Right atrium auricular region (tissue), 2 donors: ENCODE measurements at places on chromosomes 7 and 10. TPM values are rescaled to one million over a fixed set of nuclear protein-coding genes. Genes with fewer than 3 reads are reported as not detected.
A peak's percentile ranks its signal among the peaks of the same experiment; 100 is the strongest.

BAIAP2L1 gene
- total RNA-seq: 1.1 TPM

MCM7 gene
- 8.3 TPM for total RNA-seq

FAM131B gene
- total RNA-seq: 0.48 TPM

HECW1 gene
- 0.04 TPM for total RNA-seq

HMX2 gene
- total RNA-seq: not detected

TCF7L2 gene
- total RNA-seq: 11.3 TPM

GRCh38 chr7:119382726-119383125 lies 890.2 kb upstream of the KCND2 start:
- H3K27me3 ChIP-seq: no peaks in the 10 kb centered on the region
- no peaks in the 10 kb centered on the region for H3K36me3 ChIP-seq
- H3K4me1 ChIP-seq: no peaks in the 10 kb centered on the region
- no peak for DNase-seq

DNA sequence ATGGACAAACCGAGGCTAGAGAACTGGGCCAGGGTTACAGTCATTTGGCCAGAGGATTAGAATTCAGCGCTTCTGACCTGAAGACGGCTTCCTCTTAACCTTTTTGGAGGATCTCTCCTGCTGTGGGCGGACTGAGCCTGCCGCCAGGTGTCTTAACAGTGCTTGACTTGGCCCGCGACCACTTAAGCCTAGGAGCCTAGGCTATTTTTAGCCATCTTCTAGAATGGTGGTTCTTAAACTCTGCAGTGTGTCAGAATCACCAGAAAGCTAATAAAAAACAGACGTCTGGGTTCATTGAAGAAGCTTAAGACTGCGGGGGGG lies 722 bp downstream of the MDH2 start:
- peaks cover 6% of the 10 kb centered on the region for H3K36me3 ChIP-seq
- no peaks in the 10 kb centered on the region for H3K4me1 ChIP-seq
- peak overlapping the region; percentile 100 for H3K4me3 ChIP-seq
- H3K27me3 ChIP-seq: no peaks in the 10 kb centered on the region
- DNase-seq: no peak

- H3K36me3 ChIP-seq: no peaks in the 10 kb centered on the region
- H3K4me3 ChIP-seq: peak overlapping the region; percentile 55
- no peaks in the 10 kb centered on the region for H3K27me3 ChIP-seq
Measured at GRCh38 chr10:92590623-92591549, 2.0 kb upstream of the KIF11 start.

- no peaks in the 10 kb centered on the region for H3K27me3 ChIP-seq
- no peaks in the 10 kb centered on the region for H3K36me3 ChIP-seq
- no peaks in the 10 kb centered on the region for H3K4me1 ChIP-seq
- no peak for DNase-seq
- H3K4me3 ChIP-seq: no peak overlapping the region
- H3K27ac ChIP-seq: no peak overlapping the region
Measured at GRCh38 chr10:43693602-43694001, 44.9 kb upstream of the ZNF32 start.

- no peaks in the 10 kb centered on the region for H3K27me3 ChIP-seq
- peaks cover 69% of the 10 kb centered on the region for H3K36me3 ChIP-seq
- no peak for DNase-seq
- peaks cover 29% of the 10 kb centered on the region for H3K4me1 ChIP-seq
Measured at GRCh38 chr10:818010-818409, 113.5 kb downstream of the LARP4B start.

- H3K4me1 ChIP-seq: no peaks in the 10 kb centered on the region
- no peaks in the 10 kb centered on the region for H3K36me3 ChIP-seq
- DNase-seq: no peak
- no peak overlapping the region for H3K4me3 ChIP-seq
- H3K27ac ChIP-seq: no peak overlapping the region
Measured at GRCh38 chr7:142500366-142500765, 242.5 kb upstream of the PRSS58 start.

DNA sequence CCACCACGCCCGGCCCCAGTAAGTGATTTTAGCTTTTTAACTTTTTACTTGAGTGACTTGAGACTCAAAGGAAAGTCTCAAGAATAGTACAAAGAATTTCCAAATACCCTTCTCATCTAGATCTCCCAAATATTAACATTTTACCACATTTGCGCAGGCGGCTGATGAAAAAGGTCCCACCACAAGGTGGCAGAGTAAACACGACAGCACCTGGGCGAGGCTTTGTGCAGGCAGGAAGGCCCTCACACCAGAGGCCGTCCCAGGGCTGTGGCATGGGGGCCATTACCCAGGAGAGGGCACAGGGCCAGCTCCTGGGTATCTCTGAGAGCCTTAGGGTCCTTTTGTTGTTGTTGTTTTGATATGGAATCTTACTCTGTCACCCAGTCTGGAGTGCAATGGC lies 50.0 kb upstream of the WIPI2 start:
- no peaks in the 10 kb centered on the region for H3K27me3 ChIP-seq
- no peak for DNase-seq
- H3K36me3 ChIP-seq: no peaks in the 10 kb centered on the region
- H3K27ac ChIP-seq: no peak overlapping the region
- no peaks in the 10 kb centered on the region for H3K4me1 ChIP-seq

DNA sequence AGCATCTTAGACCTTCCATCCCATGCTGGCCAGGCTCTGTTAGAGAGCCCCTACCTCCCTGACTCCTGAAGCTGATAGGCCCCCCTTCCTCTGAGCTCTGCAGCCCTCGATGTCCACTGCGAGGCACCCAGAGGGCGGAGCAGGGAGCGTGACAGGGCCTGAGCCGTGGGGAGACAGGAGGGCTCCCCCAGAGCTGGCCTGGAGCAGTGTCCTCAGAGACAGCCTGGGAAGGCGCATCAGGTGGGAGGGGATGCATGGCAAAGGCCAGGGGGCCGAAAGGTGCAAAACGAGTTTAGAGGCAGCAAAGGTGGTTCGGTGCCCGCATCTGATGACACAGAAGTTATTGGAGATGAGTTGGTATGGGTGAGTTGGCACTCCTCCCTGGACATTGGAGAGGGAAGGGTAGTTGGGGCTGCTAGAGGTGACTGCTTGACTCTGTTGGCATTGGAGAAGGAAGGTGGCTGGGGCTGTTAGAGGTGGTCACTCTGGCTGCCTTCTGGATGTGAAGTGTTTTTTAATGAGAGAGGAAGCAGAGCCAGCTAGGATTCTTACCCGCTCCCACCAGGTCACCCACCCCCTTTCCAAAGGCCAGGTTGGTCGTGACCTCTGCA lies 53.1 kb downstream of the PRF1 start:
- no peak overlapping the region for H3K4me3 ChIP-seq
- no peaks in the 10 kb centered on the region for H3K36me3 ChIP-seq
- no peak overlapping the region for H3K27ac ChIP-seq
- no peak for DNase-seq
- H3K27me3 ChIP-seq: no peaks in the 10 kb centered on the region
- no peaks in the 10 kb centered on the region for H3K4me1 ChIP-seq

GRCh38 chr7:28358423-28358868 lies 53.9 kb upstream of the CREB5 start:
- no peaks in the 10 kb centered on the region for H3K4me1 ChIP-seq
- H3K4me3 ChIP-seq: no peak overlapping the region
- no peak overlapping the region for H3K27ac ChIP-seq
- H3K36me3 ChIP-seq: no peaks in the 10 kb centered on the region

DNA sequence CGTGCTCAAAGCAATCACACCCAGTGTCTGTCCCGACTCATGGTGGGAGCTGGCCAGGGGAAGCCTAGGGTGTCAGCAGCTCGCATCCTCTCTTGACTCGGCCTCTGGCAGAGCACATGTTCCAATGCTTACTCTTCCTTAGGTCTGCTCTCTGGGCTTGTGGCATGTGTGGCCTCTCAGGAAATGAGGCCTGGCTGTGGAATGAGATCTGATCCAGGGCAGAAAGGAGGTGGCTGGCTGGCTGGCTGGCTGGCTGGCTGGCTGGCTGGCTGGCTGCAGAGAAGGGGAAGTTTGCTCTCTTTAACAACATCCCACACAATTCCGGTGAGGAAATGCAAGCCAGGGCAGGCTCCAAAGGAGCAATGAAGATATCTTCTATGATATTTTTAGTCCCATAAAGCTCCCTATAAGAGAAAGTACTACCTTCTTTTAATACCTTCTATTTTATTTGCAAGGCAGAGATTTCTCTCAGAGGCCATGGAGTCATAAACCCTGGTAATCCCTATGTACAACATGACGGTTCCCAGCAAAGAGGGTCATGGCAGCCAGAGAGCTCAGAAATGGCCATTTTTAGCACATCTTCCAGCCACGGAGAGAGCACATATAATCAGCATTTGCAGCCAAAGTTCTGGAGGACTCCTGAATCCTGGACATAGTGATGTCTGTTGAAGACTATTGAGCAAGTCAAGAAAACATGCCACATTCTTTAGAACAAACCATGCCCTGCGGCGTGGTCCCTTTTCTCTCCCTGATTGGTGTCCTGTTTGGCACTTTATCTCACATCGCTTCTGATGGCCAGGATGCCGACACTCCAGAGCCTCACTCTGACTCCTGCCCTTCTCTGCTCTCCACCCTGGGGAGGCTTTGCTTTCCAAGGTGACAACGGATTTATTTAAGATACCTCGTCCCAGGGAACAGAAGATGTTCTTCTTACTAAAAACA lies 153.7 kb downstream of the FANK1 start:
- no peak for DNase-seq
- no peaks in the 10 kb centered on the region for H3K4me1 ChIP-seq
- H3K4me3 ChIP-seq: no peak overlapping the region
- no peak overlapping the region for H3K27ac ChIP-seq
- no peaks in the 10 kb centered on the region for H3K36me3 ChIP-seq

DNA sequence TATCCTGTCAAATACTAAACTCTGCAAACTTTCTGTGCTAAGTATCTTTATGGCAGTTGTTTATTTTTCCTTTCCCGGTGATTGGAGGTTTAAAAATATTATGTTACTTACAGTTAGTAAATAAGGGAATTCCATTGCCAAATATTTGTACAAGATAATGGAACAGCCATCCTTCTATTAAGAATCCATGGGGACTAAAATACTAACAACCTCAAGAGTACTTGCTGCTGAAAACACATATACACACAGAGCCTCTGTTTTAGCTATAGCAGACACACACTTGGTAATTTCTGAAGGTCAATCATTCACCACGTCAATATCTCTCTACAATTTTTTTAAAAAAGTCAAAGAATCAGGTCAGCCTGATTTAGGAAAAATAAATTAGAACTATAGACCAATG lies 32.4 kb downstream of the TSPAN12 start:
- DNase-seq: no peak
- H3K4me3 ChIP-seq: no peak overlapping the region
- no peaks in the 10 kb centered on the region for H3K36me3 ChIP-seq
- no peak overlapping the region for H3K27ac ChIP-seq
- H3K4me1 ChIP-seq: no peaks in the 10 kb centered on the region

DNA sequence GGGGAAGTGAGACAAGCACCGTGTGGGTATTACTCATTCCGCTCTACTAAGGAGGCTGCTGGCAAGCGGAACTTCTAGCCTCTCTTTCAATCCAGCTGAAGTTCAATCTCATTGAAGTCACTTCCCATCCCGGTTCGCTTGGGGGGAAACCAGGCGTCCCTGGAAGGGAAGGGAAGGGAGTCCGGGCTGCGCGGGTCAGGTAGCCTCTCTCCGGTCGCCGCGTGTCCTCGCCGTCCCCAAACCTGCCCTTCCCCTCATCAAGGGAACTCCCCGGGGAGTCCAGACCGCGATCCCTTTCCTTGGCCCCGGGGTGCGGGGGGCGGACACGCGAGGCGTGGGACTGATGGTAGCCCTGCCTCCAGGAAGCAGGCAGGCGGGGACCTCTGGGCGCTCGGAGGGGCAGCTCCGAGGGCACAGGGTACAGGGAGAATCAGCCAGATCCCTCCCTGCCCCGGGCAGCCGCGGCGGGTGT lies 598 bp upstream of the ZEB1 start:
- H3K36me3 ChIP-seq: no peaks in the 10 kb centered on the region
- no peaks in the 10 kb centered on the region for H3K4me1 ChIP-seq
- no peaks in the 10 kb centered on the region for H3K27me3 ChIP-seq
- peak overlapping the region; percentile 96 for H3K4me3 ChIP-seq

DNA sequence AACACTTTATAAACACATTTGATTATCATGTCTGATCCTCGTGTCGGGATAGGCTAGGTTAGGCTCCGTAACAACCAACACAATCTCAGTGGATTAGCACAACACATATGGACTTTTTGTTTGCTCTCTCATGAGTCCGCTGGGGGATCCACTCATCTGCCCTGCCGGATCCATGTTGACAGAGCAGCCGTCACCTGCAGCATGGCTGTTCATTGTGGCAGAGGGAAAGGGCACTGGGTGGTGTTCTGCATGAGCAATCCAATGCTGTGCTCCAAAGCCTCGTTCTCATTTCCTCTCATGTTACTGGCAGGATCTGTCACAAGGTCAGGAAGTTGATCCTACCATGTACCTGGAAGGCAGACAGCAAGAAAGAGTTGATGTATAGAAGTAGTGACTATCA lies 62.5 kb upstream of the RAPGEF5 start:
- no peak for DNase-seq
- H3K36me3 ChIP-seq: no peaks in the 10 kb centered on the region
- no peaks in the 10 kb centered on the region for H3K27me3 ChIP-seq
- H3K27ac ChIP-seq: no peak overlapping the region
- H3K4me3 ChIP-seq: no peak overlapping the region
- H3K4me1 ChIP-seq: no peaks in the 10 kb centered on the region

- peak; percentile 32 for DNase-seq
- H3K36me3 ChIP-seq: no peaks in the 10 kb centered on the region
- no peaks in the 10 kb centered on the region for H3K27me3 ChIP-seq
- H3K4me1 ChIP-seq: no peaks in the 10 kb centered on the region
- H3K27ac ChIP-seq: no peak overlapping the region
Measured at GRCh38 chr10:3413937-3414666, 241.5 kb upstream of the PITRM1 start.
